Breast epithelium (tissue), 4 donors: ENCODE measurements at places on chromosomes 13 and 19. TPM values are rescaled to one million over a fixed set of nuclear protein-coding genes. Genes with fewer than 3 reads are reported as not detected.

DNA sequence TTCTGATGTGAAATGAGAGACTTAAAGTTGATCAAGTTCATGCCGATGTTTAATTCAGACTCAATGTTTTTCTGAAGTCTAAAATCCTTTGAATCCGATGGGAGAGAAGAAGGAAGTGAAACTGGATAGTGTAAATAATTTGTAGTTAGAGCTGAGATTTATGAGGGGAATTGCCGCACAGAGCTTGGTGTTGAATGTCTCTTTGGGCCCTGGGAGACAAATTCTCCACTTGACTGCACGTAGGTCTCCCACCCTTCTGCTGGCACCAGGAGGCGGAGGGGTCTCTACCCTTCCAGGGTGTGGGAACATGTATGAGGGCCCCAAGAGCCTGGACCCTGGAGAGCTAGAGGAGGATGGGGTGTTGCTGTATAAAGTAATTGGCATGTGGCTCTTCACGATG, 140.8 kb upstream of the SERP2 start:
- DNase-seq = no peak

The RPL18 gene
- total RNA-seq = 1,880 TPM

GRCh38 chr13:59424661-59425060, 739.1 kb downstream of the DIAPH3 start:
- no peak for DNase-seq

DNA sequence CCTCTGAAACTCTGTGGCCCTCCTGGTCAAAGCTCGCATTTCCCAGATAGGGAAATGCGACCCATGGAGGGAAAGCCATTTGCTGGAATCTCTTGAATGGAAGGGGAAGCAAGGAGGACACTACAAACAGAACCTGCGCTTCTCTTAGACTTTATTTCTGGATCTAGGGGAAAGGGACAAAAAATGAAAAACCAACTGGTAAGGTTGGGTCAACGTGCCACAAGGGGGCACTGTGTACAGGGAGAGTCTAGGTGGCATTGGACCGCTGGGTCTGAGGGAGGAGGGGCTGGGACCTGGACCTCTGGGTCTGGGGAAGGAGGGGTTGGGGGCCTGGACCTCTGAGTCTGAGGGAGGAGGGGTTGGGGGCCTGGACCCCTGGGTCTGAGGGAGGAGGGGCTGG, 5.0 kb downstream of the KLK4 start:
- no peak for DNase-seq

DNA sequence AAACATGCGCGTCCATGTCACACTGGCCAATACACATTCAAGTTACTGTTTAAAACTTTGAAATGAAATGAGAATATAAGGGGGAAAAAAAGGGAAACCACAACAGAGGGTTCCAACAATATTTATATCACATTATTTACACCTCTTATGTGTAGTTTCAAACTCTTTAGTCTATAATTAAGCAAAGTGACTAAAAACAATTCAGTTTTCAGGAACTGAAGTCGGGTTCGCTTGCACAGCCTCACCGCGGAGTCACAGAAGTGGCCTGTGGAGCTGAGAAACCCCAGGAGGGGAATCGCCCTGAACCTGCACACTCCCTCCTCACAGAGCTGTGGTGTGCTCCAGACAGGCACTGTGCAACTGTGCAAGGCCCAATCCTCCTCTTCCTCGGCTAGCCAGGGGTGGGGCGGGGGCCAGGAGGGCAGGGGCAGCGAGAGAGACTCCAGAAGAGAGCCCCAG, 75.9 kb downstream of the STK24 start:
- DNase-seq = no peak

GRCh38 chr13:58480061-58480460, 848.5 kb downstream of the PCDH17 start:
- no peak for DNase-seq

GRCh38 chr13:98295371-98295770, 118.3 kb upstream of the RNF113B start:
- DNase-seq = no peak

The DHX34 gene
- total RNA-seq = 20.6 TPM

The LATS2 gene
- total RNA-seq = 35.2 TPM

- no peak for DNase-seq
Observed at GRCh38 chr13:55263045-55263444, 1877.7 kb upstream of the PRR20A start.

DNA sequence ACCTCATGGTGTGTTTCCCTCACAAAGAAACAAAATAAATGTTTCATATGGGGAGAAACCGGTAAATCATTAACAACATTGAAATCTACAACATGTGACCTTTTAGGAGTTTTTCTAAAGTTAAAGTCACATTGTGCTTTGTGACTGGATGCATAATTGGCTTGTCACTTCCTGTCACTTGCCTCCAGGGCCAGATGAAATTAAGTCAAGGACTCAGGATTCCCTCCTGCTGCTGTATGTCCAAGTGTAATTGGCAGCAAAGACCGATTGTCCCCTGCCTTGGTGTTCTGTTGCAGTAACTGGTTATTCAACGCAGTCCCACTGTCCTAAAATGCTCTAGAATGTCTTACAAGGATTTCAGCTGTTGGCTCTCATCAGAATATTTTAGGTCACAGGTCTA, 448.2 kb downstream of the LIG4 start:
- no peak for DNase-seq

DNA sequence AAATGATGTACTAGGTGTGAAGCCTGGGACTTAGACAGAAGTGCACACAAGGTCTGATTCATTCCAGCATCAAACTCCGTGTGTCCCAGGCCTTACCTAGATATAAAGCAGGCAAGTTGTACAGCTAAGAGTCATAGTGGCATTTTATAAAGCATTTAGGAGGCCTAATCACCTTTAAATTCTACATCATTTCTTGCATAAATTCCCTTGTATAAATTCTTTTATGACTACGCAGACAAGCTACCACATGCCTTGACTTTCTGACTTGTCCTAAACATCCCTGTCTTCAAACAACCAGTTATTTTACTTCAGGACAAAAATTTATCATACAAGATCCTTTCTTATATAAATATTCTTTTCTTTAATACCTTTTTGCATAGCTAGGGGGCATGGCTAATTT, 22.5 kb downstream of the TMEM255B start:
- DNase-seq = no peak

The SPRED3 gene
- 0.29 TPM for total RNA-seq

The PALM3 gene
- total RNA-seq = 3.9 TPM

DNA sequence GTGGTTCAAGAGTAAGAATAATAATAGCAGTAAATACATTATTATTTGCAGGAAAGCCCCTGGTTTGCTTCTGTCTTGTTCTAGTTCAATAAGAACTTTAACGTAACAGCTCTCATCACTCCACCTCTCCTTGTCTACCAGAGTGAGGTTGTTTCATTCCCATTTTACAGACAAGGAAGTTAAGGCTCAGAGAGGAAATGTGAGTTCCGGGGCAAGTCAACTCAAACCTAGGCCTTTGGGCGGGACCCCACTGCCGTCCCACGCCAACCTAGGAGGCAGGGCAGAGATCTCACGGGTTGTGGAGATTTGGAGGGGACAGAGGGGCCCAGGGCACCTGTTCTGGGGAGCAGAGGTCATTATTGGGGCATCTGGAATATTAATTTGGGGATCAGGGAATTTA, 1.5 kb downstream of the MAP4K1 start:
- no peak for DNase-seq

DNA sequence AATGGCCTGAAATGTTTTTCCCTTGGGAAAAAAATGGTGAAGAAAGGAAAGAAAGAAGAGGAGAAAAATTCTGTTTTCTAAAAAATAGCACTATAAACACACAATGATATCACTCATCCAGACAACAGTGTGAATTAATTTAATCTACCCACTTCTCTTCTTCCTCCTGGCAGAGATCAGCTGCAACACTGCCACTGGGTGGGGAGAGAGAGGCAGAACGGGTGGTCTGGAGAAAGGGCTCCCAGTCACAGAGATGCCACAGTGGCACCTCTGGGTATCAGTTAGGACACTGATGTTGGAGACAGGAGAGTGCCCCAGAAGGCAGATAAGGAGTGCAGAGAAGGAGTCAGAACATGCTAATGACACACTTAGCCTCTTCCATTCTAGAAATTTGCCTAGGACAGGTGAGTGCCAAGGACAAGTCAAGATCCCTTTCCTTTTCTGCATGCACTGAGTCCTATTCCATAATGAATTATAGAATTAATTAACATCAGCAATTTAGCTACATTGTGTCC, 168.6 kb downstream of the SUCLA2 start:
- no peak for DNase-seq

- DNase-seq = no peak
Observed at GRCh38 chr13:105497597-105497996, 1037.9 kb downstream of the EFNB2 start.

DNA sequence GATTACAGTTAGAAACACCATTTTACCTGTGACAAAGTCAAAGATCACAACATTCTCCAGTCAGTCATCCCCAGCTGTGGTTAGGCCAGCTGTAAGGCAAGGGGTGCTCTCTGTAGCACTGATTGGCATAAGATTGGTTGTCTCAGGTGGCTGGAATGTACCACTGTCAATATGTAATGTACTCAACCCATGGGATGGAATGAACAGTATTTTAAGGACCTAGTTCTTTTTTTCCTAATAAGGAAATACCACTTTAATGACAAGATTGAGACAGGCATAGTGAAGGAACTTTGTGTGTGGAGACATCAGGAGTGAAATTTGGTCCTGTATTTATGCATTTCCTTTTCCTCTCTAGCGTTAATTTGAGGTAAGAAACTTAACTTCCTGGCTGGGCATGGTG, 310.7 kb downstream of the ITGBL1 start:
- no peak for DNase-seq

The NLRP11 gene
- total RNA-seq = 0.33 TPM

DNA sequence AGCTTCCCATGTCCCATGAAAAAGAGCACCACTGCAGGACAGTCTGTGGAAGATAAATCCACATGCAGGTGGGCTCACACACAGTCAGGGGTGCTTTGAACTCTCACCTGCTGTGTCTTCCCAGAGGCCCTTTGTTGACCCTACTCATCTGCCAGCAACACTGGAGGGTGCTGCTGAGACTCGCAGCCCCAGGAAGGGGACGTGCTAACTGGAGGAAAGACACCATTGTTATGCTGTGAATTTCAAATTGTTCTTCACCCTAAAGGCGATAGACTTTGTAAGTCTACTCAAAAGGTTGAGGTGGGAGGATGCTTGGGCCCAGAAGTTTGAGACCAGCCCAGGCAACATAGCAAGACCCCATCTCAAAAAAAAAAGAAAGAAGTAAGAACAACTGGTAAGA, 107.3 kb upstream of the SERP2 start:
- no peak for DNase-seq

DNA sequence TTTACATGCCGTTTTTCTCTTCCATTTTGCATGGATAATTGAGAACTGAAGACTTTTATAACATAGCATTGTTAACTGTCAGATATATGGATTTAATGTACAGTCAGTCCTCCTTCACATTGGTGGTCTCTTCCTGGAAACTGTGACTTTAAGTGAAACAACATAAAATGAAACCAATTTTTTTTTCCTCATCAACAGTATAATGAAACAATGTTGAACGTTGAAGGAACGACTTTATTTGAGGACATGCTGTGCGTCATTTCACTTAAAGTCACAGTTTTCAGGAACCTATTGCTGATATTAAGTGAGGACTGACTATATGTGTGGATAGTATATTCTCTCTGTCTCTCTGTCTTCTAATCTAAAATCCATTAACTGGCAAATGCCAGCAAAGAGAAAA, 54.8 kb downstream of the COG3 start:
- DNase-seq = no peak

The TUBA3C gene
- not detected for total RNA-seq

GRCh38 chr19:52070496-52070895, 21.9 kb upstream of the ZNF432 start:
- no peak for DNase-seq

- DNase-seq = no peak
Observed at GRCh38 chr19:42313096-42313839, at the start of gene TMEM145. TSS of gene TMEM145 (plus strand) at chr19:42313309. CDS start at chr19:42313377, 68 bp downstream.

- DNase-seq = no peak
Observed at GRCh38 chr13:28494504-28494777, 487 bp downstream of the FLT1 start.

GRCh38 chr19:12350890-12351197, 14.6 kb downstream of the ZNF442 start:
- no peak for DNase-seq

GRCh38 chr13:93700115-93700514, 473.5 kb downstream of the GPC6 start:
- DNase-seq = no peak

GRCh38 chr19:51784109-51784785, 10.7 kb upstream of the FPR3 start:
- no peak for DNase-seq
